GM12865 (cell line): ENCODE measurements at places on chromosomes 2 and 18.

DNA sequence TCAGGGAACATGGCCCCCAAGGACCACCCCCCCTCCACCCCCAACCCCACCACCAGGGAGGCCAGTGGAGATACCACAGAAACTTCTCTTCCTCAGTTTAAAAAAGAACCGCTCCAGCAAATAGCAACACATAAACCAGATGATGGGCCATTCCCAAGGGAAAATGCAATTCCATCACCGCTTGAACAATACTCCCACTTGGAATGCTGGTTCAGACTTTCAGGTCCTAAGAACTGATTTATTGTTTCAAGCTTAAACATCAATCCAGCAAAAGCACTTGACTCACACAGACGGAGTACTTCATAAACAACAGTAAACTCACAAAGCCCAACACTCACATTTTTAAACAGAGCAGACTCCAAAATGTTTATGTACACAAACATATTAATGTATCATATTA lies 6.9 kb downstream of the HDAC4 start:
- DNase-seq = no peak

DNA sequence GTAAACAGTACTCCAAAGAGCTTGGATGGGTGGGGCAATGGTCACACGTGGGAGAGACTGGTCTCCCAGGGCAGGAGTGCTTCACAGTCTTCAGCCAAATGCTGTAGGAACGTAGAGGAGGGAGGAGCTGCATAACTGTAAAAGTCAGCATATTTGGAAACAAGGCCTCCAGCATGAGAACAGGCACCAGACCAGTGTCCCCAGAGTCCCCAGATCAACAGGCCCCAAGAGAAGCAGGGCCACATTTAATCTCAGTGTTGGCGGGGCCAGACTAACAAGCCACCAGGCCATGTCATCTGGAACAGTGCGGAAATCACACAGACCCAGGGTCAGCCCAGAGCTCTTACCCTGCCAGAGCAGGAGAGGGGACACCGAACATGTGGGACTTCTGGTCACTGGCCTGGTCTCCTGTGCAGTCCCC lies 63.2 kb downstream of the ADCY3 start:
- DNase-seq = no peak

DNA sequence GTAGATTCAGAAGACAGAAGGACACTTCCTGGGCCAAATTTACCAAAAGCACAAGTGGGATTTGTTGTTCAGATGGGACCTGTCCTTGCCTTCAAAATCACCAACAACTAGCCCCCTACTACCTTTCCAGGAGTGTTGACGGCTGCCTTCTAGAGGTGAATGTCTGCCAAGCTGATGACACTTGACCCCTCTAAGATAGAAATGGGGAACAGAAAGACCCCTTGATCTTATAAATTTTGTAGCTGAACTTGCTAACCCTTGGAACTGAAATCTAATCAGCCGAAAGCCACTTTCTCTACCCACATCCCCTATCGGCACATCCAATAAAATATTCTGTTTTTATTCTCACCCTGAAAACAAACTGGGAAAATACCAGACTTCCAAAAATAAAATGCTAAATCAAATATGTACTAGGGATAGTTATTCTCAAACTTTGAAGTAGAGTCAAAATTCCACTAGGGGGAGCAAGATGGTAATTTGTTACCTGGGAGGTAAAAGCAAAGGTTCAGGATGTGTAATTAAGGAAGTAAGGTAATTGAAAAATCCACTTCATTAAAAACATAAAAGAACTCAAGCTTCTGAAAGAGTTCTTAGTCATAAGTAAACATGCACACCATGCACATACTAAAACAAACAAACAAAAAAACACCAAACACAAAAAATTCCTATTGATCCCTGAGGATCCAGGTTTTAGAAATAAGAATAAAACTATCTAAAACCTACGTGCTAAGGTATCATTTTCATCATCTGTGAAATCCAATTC lies 119.2 kb downstream of the ANKRD44 start:
- DNase-seq = peak; percentile 68

DNA sequence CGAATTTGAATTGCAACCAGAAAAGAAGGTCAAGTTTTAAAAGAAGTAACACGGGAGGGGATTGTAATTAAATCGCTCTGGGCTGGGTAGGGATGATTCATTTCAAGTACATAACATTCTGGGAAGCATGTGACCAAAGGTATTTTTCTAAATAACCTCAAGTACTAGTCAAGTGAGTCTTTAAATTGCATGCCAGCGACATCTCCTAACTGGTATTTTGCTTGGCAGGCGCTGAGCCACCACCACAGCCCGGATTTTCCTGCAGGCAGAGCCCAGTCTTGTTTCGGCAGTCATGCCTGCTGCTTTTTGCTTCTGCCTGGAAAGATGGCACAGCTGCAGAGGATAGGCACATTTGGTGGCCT lies 33.7 kb upstream of the NPAS2 start:
- DNase-seq = no peak

GRCh38 chr2:17588031-17588430 lies 47.5 kb downstream of the VSNL1 start:
- no peak for DNase-seq

DNA sequence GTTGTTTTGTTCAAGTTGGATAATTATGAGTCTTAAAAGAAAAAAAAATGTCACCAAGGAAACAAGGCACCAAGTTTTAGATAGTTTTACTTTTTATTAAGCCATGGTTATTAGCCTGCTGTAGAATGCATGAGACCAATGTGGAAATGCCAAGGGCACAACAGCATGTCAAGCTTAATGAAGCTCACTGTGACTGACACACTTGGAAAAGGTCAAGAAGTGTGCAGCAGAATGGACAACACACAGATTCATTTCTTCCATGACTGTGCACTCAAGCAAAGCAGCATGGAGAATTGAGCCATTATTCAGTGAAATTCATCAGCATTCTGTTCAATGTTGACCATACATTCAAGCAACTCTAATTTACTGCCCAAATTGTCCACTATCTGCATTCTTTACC lies 23.6 kb downstream of the SPHKAP start:
- no peak for DNase-seq

GRCh38 chr2:226658555-226658954 lies 141.1 kb downstream of the IRS1 start:
- DNase-seq = no peak

DNA sequence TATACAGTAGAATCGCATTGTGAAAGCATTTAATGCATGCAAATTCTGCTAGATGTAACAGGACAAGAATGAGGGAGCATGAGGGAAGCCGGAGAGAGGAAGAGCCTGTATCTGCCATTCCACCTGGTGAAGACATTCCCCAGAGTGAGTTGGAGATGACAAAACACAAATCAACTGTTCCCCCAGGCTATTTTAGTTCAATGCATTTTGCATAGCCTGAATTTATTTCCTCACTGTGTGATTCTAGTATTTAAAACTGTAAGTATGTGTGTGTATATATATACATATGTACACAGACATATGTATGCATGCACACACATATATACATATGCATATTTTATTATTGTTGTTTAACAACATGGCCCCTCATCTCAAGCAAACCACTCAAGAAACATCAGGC lies 54.7 kb downstream of the CCDC68 start:
- no peak for DNase-seq

GRCh38 chr18:46787674-46788073 lies 30.8 kb upstream of the ST8SIA5 start:
- DNase-seq = no peak

DNA sequence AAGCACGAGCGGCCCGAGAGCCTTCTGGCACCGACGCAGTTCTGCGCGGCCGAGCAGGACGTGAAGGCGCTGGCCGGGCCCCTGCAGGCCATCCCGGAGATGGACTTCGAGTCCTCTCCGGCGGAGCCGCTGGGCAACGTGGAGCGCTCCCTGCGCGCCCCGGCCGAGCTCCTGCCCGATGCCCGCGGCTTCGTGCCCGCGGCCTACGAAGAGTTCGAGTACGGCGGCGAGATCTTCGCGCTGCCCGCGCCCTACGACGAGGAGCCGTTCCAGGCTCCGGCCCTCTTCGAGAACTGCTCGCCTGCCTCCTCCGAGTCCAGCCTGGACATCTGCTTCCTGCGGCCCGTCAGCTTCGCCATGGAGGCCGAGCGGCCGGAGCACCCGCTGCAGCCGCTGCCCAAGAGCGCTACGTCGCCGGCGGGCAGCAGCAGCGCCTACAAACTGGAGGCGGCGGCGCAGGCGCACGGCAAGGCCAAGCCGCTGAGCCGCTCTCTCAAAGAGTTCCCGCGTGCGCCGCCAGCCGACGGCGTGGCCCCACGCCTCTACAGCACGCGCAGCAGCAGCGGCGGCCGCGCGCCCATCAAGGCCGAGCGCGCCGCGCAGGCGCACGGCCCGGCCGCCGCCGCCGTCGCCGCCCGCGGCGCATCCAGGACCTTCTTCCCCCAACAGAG lies 70.4 kb downstream of the ARHGEF33 start:
- DNase-seq = peak; percentile 83

DNA sequence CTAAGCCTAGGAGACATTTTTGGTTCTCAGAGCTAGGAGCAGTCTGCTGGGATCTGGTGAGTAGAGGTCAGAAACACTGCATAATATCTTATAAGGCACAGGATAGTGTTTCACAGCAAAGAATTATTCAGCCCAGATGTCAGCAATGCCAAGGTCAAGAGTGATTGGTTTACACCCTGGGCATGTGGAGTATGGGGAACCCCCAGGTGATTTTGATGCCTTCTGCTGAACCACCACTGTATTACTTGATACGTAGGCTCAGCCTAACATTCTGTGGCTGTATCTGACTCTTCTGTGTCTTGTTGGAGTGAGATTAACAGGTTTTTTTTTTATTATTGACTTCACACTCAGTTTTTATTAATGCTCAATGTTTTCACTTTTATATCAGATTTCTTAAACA lies 6.0 kb downstream of the DDX18 start:
- DNase-seq = no peak

GRCh38 chr2:78301166-78301789 lies 724.2 kb upstream of the REG3G start:
- DNase-seq = no peak

DNA sequence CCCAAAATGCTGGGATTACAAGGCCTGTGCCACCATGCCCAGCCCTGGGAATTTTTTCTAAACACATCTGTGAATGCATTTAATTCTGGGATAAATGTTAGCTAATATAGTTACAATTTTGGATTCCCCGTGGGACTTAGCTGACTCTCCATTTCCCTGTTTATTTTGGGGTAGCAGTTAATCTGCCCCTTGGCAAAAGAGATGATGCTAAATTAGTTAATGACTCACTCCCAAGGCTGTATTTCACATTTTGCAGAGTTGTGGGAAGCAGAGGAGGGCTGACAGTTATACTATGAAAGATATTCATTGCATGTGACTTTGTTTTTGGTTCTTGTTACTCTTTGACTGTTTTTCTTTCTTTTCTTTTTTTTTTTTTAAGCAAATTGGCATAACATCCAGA lies 3.2 kb downstream of the MTHFD2 start:
- DNase-seq = no peak

- DNase-seq = no peak
These were observed 67.3 kb upstream of the ACAA2 start for GRCh38 chr18:49880661-49881060.

GRCh38 chr2:33377048-33377447 lies 99.4 kb upstream of the RASGRP3 start:
- DNase-seq = no peak

- peak; percentile 78 for DNase-seq
These were observed 19.0 kb downstream of the TPGS2 start for GRCh38 chr18:36809590-36810381.
